ENCODE measurements at places on chromosomes 5 and 9. TPM values are rescaled to one million over a fixed set of nuclear protein-coding genes. Genes with fewer than 3 reads are reported as not detected.

The RALGDS gene
- 39.3 TPM for total RNA-seq

The OMD gene
- 4.0 TPM for total RNA-seq

The DAB2IP gene
- 49.1 TPM for total RNA-seq

The OR1Q1 gene
- total RNA-seq = not detected

The C5orf52 gene
- not detected for total RNA-seq

The KIAA1958 gene
- 2.4 TPM for total RNA-seq

The FGF18 gene
- not detected for total RNA-seq

The GPR21 gene
- not detected for total RNA-seq

The UNC5A gene
- total RNA-seq = not detected

The SLC4A9 gene
- total RNA-seq = not detected

The FAM81B gene
- total RNA-seq = not detected

The PCDHGC5 gene
- 0.36 TPM for total RNA-seq

The INSL4 gene
- total RNA-seq = not detected

The DEPDC1B gene
- not detected for total RNA-seq

The ZNF366 gene
- total RNA-seq = 5.8 TPM

The ADAMTS13 gene
- 1.0 TPM for total RNA-seq
